ENCODE measurements at places on chromosomes 2 and 18.

GRCh38 chr2:168915441-168916330, 14.6 kb downstream of the G6PC2 start:
- DNase-seq: no peak

DNA sequence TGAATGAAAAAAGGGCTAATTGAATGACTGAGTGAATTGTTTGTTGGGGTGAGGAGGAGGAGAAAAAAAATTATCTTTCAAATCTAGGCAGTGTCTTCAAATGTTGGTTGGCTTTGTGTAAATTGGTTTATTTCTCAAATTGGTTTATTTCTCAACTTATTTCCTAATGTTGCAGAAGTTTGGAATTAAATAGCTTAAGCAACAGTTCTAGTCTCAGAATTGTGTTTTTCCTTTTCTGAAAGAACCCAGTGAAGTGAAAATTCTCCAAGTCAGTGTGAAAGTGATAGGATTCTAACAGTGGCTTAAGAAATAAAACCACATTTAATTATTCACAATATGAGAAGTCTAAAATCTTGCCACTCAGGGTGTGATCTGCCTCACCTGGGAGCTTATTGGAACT, 54.6 kb upstream of the LYPD6B start:
- DNase-seq: no peak

DNA sequence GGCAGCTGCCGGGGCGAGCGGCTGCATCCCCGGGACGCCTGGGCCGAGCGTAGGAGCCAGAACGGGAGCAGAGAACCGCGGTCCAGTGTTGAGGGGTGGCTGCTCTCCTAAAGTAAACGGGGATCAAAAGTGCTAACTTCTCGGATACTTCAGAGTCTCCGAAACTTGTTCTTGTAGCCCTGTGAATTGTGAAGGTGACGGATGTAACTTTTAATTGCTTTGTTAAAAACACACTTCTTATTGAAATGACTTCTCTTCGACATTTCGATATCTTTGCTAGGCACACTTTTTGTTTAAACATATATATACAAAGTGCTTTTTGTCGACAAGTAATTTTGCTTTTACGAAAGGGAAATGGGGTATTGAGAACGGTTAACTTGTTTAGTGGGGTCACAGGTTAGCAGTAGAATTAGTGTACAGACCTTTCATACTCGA, 540 bp downstream of the ATP9B start:
- no peak for DNase-seq

GRCh38 chr2:75641587-75641986, 5.0 kb upstream of the MRPL19 start:
- no peak for DNase-seq

- DNase-seq: no peak
These were observed 465.9 kb downstream of the EPHA4 start for GRCh38 chr2:221106241-221106640.

GRCh38 chr2:10139536-10139935, 17.0 kb downstream of the RRM2 start:
- no peak for DNase-seq

- no peak for DNase-seq
These were observed 450.8 kb downstream of the DLGAP1 start for GRCh38 chr18:4004183-4004829.

- peak; percentile 59 for DNase-seq
These were observed 646 bp downstream of the PHLPP1 start for GRCh38 chr18:62715759-62716615.

DNA sequence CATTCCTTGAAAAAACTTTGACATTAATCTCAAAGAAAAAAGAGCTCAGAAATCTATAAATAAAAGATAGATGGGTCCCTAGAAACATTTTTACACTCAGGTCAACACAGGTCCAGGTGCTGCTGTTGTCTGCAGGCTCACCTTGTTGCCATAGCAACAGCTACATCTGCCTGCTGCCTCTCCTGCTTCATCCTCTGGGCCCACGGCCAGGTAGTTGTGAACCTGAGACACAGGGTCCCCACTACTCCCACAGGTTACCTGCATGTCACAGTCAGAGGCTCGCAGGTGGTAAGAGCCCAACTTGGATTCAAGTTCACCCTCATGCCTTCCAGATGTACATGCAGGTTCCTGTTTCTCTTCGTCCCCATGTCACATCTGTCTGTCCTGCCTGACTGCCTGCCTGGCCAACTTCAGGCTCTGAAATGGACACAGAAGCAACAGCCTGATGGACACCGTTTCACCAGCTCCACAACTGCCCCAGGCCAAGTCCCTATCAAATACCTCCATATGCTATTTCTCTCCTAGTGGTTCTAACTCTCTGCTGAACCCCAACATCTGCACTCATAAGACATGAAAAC, 88.3 kb upstream of the SALL3 start:
- DNase-seq: no peak

- DNase-seq: no peak
These were observed 56.2 kb downstream of the STRADB start for GRCh38 chr2:201507725-201508124.

- DNase-seq: no peak
These were observed 131.0 kb downstream of the ZNF532 start for GRCh38 chr18:58995663-58996062.

DNA sequence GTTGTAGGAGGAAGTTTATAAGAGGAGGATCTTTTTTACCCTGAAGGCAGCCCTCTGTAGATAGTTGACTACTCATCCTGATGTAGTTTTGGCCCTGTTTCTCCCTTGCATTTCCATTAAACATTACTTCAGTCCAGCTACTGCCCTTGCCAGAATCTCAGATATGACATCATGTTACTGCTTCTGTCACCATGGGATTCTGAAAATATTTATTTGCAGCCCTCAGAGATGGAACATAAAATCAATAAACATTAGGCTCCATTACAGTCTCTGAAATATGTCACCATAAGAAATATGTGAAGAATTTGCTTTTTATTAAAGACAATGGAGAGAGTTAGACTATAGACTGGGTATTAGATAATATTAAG, 68.7 kb upstream of the STK39 start:
- no peak for DNase-seq

GRCh38 chr18:48888773-48889080, 62.0 kb downstream of the SMAD7 start:
- no peak for DNase-seq

GRCh38 chr2:7954234-7954633, 727.6 kb upstream of the ID2 start:
- DNase-seq: no peak

DNA sequence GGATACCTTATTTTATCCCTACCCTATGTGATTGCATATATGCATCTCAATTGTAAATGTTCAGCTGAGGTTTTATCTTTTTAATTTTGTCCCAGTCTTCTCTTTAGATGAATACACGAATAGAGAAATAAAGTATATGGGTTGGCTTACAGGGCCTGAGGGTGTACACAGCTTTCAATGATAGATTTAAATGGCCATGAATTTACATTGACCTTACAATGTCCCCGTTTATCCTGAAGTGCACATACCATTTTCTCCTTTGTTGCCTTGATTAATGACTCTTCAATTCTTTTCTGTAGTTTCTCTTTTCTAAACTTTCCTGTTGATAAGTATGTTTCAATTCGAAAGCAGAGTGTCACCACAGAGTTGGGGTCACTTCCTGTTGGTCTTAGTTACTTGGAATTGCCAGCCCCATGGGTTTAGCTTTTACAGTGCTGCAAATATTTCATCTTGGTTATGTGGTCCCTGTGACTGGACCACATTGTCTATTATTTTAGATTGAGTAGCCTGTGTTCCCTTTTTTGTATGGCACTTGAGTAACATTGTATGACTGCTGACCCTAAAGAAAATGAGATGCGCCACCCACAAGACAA, 1616.3 kb upstream of the ACVR2A start:
- DNase-seq: no peak

DNA sequence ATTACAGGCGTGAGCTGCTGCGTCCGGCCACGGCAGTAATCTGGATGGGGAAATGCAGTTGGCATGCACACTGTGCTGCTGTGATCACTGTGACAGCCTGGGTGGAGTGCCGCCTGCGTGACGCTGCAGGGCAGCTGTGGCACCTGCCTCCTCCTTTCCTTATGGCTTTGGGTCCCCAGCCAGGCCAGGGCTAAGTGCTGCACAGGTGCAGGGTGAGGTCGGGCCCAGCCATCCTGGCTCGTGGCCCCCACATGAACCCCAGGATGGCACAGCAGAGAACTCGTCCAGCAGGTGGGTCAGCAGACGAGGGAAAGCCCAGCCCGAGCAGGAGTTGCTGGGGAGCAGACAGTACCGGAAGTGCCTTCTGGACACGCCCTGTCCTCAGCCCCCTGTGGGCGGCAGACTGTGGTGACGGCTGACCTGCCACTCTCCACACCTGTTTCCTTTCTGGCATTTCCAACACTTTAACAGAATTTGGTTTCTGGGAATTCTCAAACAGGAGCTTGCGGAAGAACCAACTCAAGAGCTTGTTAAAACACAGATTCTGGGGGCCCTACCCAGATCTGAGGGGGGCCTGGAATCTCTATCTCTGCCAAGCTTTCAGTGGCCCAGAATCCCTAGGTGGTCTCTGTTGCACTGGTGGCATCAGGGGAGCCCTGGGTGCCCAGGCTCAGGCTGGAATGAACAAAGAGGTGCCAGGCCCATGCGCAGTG, 16.9 kb downstream of the HS1BP3 start:
- no peak for DNase-seq

GRCh38 chr18:28287146-28287545, 110.2 kb upstream of the CDH2 start:
- DNase-seq: no peak

GRCh38 chr2:65818873-65819451, 386.6 kb upstream of the SPRED2 start:
- DNase-seq: no peak

DNA sequence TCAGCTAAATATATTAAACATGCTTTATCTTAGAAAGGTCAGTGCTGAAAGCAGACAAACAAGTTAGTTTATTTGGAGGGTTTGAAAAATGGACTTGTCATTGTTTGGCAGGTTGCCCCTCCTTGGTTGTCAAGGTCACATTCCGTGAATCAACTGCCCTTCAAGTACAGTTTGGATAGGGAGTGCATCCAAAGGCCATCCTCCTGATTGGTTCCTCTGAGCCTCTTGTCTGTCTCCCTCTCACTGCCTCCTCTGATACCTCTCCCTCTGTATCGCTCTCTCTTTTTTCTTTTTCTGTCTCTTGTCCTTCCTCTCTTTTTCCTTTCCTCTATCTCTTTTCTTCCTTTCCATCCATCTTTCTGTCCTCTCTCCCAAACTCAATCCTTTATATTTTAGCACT, 5.4 kb downstream of the ITGAV start:
- DNase-seq: no peak

DNA sequence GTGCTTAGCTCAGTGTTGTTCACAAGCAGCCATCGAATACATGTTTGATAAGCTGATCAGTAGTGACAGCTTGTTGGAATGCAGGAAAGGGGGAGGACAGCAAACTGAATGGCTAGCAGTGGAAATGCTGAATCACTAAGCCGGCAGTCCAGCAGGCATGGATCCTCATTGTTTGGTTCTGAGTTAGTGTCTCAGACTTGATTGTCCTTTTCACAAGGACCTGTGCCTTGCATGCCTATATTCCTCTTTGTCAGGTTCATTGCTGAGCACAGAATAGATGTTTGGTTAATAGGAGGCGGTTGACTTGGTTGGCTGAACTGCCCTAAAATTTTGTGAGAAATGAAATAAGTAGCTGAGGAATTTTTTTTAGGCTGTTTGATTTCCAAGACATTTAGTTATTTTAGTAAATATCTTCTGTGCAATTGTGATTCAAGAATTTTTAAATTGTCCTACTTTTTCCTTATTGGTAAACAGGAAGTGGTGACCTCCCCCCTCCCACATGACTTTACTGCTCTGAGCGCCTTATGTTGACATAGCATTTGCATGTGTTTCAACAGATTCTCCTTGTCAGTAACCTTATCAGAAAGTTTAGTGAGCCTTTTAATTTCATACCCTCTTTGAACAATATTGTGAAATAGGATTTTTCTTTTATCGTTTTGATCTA, 21.4 kb upstream of the STON1 start:
- DNase-seq: no peak

DNA sequence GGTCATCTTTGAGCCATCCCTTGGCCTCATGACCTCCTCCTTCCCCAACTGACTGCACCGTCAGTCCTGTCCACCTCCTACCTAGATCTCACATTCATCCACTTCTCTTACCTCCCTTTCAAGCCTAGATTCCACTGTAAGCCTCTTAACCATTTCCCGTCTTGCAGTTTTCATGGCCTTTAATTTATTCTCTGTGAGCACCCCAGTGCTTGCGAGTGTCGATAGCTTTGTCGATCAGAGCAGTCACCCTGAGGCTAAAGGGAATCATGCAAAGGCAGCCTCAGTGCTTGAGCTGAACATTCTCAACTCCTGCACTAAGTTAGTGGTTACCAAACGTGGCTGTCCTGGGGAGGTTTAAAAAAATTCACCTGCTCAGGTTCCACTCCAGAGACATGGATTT, 14.7 kb downstream of the ARHGAP25 start:
- no peak for DNase-seq

- DNase-seq: no peak
These were observed 227.7 kb downstream of the RPIA start for GRCh38 chr2:88919087-88919738.

DNA sequence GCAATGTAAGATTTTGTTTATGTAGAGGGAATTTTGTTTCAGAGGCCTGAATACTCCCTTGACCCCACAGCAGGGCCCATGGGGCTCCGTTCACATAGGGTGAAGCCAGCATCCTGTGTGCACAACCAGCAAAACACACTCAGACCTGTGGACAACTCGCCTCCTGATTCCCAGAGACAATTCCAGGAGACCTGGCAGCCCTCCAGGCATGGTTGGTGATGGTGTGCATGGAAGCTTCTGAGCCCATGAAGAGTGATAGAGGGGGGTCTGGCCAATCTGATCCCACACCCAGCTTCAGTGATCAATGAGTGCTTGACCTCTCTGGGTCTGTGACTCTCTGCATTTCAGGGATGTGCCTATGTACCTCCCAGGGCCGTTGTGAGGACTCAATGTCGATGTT, 91.0 kb upstream of the RAB6C start:
- DNase-seq: no peak

GRCh38 chr2:123500346-123500745, 524.7 kb upstream of the CNTNAP5 start:
- DNase-seq: no peak

- no peak for DNase-seq
These were observed 83.8 kb upstream of the TLK1 start for GRCh38 chr2:171244466-171244969.

DNA sequence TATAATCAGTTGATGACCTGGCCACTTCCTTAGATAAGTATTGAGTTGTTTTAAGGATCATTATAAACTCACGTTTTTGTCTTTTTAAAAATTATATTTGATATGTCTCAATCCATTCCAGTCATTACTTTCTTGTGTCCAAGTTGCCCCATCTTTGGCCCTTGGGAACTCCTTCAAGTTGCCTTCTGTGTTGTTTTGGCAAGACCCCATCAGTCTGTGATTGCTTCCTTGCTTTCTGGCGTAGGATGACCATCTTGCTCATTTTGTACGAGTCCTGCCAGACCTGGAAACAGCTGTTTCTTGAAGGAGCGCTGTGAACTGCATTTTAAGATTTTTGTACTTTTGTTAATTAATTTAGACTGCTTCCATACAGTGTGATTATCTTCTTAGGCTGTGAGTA, 68.9 kb upstream of the ITM2C start:
- DNase-seq: no peak

- no peak for DNase-seq
These were observed 3.5 kb downstream of the PELI1 start for GRCh38 chr2:64140665-64141200.

All from central memory CD4-positive, alpha-beta T cell (primary cell).